AG10803 (cell line): ENCODE measurements at places on chromosomes 12 and 14.

DNA sequence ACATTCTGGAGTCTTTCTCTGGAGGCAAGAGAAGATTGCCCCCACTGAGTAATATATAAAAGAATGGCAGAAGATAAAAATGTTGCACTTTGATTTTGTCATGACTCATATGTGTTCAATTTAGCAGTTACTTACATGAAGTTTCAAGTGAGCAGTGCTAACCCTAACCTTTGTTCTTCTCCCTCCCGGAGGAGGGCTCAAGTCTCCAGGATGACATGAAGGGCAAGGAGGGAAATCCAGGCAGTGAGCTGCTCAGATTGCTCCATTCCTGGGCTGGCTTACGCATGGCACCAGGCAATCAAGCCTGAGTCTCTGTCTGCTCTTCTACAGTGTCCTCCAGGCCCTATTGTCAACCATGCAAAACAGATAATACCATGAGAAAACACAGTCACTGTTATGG is 322.3 kb downstream of the DUSP6 start:
- DNase-seq: no peak

GRCh38 chr12:126369487-126370463 is 1304.5 kb downstream of the AACS start:
- peak; percentile 35 for DNase-seq

DNA sequence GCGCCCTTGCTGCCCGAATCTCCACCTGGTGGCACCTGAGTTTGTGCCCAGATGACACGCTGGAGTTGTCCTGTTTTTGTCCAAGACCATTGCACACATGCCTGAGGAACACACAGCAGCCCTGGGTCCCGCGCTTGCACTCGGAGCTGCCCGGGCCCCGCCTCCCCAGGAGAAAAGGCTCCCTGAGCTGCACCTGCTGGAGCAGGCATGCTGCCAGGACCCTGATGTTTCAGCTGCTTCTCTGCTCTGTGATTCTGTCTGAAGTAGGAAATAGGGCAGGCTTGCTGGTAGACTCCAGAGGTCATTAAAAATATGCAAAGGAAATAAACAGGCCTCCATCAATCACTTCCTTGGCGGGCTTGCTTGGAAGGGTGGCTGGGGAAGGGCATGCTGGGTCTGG is 271.6 kb downstream of the CACNA1C start:
- no peak for DNase-seq

DNA sequence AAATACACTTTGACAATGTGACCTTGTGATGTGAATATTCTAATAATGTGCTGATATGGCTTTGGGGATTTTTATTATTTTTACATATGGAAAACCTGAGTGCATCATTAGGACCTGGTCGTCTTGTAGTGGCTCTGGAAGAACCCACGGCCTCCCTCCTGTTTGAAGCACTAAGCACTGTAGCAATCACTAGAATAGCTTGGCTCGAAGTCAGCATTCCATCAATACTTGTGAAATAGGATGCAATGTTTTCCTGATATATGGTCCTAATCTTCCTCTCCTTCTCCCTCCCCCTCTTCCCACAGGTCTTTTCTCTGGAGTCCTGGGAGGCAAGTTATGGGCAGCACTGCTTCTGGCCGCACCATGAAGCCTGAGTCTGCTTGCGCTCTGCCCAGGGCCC is 71.9 kb downstream of the NRXN3 start:
- DNase-seq: no peak

- DNase-seq: no peak
These were observed 298.8 kb downstream of the ETNK1 start for GRCh38 chr12:22923768-22924167.

GRCh38 chr12:118319627-118320026 is 53.1 kb downstream of the TAOK3 start:
- DNase-seq: no peak

DNA sequence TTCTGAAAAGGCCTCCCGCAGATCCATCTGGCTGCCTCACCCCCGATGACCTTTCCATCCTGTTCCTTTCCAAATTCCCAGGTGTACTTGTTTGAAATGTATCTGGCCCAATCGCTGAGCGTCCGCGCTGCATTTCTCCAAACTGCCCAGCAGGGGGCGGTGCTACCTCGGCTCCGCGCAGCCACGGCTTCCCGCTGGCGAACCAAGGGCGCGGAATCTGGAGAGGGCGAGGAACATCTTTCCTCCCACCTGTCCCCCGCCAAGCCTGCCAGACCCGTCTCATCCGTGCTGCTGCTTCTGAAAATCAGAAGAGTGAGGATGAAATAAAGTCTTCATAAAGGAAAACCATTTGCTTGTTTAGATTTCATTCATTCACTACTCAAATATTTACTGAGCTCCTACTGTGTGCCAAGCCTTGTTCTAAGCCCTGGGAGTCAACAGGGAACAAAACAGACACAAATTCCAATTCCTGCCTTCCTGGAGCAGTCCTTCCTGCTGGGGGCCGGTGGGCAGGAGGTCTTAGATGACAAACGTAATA is 16.8 kb upstream of the MYL2 start:
- DNase-seq: peak; percentile 17
